T-cell (primary cell): ENCODE measurements at places on chromosomes 7 and 10.

GRCh38 chr7:129951226-129952085 lies 1.3 kb downstream of the UBE2H start:
- peak; percentile 22 for DNase-seq

DNA sequence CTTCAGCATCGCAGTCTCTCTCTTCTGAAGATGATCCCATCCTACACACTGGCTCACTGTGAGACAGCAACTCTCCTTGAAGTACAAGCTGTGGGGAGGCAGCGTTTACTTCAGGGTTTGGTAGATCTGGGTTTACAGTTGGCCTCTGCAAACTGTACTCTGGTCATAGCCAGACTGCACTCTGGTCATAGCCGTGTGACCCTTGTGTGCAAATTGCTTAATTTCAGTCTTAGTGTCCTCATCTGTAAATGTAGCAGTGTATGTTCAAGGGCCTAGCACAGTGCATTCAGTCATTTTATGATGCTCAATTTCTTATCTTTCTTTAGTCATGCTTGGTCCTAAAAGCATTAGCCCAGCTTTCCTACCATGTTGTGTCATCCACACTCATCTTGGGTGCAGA lies 188.2 kb downstream of the LRMDA start:
- no peak for DNase-seq

GRCh38 chr7:133051719-133052400 lies 30.0 kb downstream of the CHCHD3 start:
- DNase-seq = no peak

DNA sequence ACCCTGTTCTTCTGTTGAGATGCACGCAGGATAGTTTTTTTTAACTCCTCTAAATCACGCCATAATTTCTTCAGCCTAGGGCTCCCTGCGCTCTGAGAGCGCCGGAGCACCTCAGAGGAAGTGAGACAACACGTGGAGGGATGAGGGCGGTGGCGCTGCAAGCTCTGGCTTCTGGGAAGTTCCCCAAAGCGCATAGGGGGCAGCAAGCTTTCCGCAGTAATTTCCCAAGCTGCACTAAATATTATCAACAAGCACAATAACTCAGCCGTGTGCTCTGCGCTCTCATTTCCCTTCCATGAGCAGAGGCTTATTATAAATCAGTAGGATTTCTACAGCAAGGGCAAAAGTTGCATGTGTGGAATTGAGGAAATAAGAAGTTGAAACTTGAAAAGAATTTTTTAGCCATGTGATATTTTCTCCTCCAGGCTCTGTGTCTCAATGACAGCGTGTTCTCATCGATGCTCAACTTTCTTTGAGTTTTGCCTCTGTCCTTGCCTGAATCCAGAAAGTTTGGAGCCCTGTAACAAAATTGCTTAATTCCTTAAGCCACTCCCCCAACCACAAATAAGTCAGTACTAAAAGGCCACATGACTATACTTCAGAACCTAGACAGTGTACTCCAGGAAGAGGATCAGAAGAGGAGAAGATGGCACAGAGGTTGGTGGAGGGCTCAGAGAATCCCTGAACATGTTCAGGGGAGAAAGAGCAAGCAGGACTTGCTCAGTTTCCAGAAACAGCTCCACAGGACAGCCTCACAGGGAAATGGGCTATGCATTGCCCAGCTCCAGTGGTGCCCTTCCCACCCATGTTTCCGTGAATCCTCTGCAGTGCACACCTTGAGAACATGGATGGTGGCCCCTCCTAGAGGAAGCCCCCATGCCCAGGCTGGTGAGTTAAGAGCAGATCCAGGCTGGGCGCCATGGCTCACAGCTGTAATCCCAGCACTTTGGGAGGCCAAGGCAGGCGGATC lies 221.5 kb upstream of the GHITM start:
- no peak for DNase-seq

GRCh38 chr7:38427279-38427955 lies 154.0 kb upstream of the TARP start:
- DNase-seq = no peak

GRCh38 chr10:132397671-132398565 lies 918 bp downstream of the PWWP2B start:
- DNase-seq = peak; percentile 45

GRCh38 chr7:49974035-49974434 lies 119.0 kb downstream of the ZPBP start:
- no peak for DNase-seq

DNA sequence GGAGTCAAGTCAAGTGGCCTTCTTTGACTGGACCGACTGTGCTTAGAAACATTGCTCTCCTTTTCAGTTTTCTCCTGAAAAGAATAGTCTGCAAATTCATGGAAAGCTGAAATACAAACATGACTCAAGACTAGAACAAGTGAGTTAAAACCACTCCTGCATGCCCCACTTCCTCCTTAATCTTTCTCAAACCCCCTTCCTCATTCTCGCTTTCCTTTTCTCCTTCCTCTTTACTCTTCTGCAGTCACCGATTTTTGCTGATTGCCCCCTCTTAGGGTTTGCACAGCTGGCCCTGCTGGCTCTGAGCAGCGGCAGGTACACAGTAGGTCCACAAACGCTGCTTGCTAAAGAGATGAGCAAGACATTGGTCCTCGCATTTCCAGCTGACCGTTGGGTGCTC lies 34.8 kb upstream of the MKI67 start:
- no peak for DNase-seq

DNA sequence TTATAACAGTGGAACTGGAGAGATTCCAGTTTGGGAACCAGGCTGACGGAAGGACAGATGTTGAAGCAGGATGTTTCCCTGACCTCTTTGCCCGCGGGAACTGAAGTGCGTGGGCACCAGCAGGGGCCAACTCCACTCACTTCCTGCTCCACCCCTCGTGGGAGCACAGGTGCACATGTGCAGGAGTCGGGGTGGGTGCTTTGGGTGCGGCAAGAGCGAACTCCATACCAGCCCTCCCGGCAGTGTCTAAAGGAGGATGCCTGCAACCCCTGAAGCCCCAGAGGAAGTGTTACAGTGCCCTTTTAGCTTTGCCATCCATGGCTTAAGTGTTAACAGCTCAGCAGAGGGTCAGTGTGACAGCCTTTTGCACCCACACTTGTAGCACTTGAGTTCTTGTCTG lies 27.4 kb upstream of the UBE3C start:
- DNase-seq = no peak

DNA sequence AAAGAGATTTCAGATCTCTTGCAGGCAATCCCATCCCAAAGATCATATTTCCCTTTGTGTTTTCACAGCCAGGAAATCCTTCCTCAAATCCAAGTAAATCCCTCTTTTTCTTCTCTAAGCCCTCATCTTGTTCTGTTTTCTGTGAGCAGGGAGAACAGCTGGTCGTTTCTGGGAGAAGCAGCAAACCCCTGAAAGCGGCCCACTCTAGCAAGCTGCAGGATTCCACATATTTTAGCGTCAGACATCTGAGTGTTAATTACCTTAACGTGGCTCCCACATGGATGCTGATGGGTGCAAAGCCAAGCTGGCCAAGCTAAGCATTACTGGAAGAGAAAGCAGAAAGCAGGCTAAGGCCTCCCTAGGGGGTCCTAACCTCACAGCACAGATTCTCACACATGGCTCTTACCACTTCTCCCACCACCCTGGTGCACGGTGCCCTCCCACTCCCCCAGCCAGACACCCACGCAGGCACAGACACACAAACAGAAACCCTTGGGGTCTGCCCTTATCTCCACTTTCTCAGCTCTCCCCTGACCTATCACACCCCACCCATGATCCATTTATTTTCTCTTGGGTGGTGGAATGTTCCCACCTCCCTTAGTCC lies 551.0 kb upstream of the AUTS2 start:
- DNase-seq = no peak

GRCh38 chr10:123132576-123133477 lies 2.9 kb upstream of the HMX3 start:
- DNase-seq = peak; percentile 80

GRCh38 chr7:157228864-157229422 lies 90.2 kb downstream of the UBE3C start:
- peak; percentile 13 for DNase-seq

GRCh38 chr7:116142374-116142773 lies 68.0 kb upstream of the TES start:
- DNase-seq = no peak

- DNase-seq = no peak
Measured at GRCh38 chr10:12973149-12973718, 28.3 kb downstream of the CCDC3 start.

GRCh38 chr10:4846775-4847174 lies 20.8 kb downstream of the AKR1E2 start:
- no peak for DNase-seq

DNA sequence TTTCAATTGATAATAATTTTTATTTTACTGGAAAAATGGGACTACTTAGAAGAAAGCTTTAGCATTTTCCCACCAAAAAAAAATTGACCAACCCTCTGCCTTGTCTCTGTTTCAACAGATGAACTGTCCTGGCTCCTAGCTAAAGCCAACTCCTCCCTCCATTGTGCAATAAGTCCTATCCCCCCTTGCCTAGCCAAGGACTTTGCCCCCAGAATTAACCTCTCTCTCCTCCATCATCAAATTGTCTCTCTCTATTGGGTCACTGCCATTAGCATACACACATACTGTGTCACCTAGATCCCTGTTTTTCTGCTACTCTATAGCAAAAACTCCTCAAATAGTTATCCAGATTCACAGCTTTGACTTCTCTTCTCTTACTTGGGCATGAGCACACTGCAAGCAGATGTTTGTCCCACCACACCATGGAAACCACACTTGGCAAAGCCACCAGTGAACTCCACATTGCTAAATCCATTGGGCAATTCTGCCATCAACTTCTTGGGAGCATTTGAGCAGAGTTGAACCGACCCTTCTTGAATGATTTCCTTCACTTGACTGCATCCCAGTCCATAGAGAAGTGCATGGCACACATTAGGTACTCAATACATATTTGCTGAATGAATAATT lies 91.4 kb upstream of the NEBL start:
- no peak for DNase-seq

DNA sequence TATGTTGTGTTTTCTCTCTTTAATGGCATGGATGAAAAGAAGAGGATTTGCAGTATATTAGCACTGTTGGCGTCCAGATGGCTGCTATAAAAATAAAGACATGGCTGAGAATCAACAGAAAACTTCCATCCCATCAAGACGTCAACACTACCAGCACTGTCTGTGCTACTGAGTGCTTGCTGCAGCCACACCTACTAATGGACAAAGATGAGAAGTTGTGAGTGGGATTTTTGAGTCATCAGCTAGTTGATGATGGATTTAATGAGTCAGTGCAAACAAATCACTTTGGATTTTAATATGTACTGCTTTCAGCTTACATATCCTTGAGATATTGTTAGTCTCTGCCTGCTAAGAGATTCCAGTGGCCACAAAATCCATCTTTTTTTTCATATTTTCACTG lies 631.0 kb upstream of the ANKRD30A start:
- DNase-seq = no peak

- DNase-seq = peak; percentile 50
Measured at GRCh38 chr7:44073664-44074348, 8.4 kb upstream of the PGAM2 start.

- no peak for DNase-seq
Measured at GRCh38 chr10:15856328-15857015, 3.8 kb downstream of the MINDY3 start.

GRCh38 chr10:35637462-35637861 lies 4.6 kb downstream of the FZD8 start:
- no peak for DNase-seq

DNA sequence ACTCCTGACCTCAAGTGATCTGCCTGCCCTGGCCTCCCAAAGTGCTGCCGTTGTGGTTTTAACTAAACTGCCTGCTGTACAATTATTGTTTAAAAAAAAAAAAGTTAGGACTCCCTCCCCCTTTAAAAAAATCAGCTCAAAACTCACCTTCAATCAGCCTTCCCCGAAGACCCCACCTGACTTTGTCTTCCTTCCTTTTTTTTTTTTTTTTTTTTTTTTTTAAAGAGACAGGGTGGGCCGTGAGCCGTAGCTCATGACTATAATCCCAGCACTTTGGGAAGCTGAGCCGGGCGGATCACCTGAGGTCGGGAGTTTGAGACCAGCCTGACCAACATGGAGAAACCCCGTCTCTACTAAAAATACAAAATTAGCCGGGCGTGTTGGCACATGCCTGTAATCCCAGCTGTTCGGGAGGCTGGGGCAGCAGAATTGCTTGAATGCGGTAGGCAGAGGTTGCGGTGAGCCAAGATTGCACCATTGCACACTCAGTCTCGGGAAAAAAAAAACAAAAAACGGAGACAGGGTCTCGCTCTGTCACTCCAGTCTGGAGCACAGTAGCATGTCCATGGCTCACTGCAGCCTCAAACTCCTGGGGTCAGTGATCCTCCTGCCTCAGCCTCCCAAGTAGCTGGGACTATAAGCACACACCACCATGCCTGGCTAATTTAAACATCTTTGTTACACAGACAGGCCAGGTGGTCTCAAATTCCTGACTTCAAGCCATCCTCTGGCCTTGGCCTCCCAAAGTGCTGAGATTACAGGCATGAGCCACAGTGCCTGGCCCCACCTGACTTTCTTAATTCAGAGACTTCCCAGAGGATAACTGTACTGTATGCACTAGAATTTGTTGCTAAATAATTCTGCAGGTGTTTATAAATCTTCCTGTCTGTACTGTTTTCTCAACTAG lies 3.2 kb downstream of the FIS1 start:
- DNase-seq = no peak
